ENCODE measurements at places on chromosomes 2 and 18. TPM values are rescaled to one million over a fixed set of nuclear protein-coding genes. Genes with fewer than 3 reads are reported as not detected.

XRCC5 gene
- total RNA-seq = 74.2 TPM

APLF gene
- total RNA-seq = 4.0 TPM

ZNF512 gene
- 63.3 TPM for total RNA-seq

IGFBP5 gene
- total RNA-seq = 35.8 TPM

CNDP1 gene
- total RNA-seq = not detected

HOXD1 gene
- total RNA-seq = 0.26 TPM

GTF2A1L gene
- 1.0 TPM for total RNA-seq

ABHD1 gene
- total RNA-seq = not detected

RAB12 gene
- total RNA-seq = 26.7 TPM

SERPINB4 gene
- total RNA-seq = not detected

PKP4 gene
- 50.1 TPM for total RNA-seq

UGT1A10 gene
- 0.99 TPM for total RNA-seq

- no peaks in the 10 kb centered on the region for H3K27me3 ChIP-seq
- H3K4me3 ChIP-seq = no peak overlapping the region
- H3K4me1 ChIP-seq = no peaks in the 10 kb centered on the region
Measured at GRCh38 chr18:48589797-48590519, 51.1 kb downstream of the CTIF start.

- DNase-seq = no peak
- no peaks in the 10 kb centered on the region for H3K4me1 ChIP-seq
- H3K4me3 ChIP-seq = no peak overlapping the region
- no peaks in the 10 kb centered on the region for H3K36me3 ChIP-seq
- H3K27ac ChIP-seq = no peak overlapping the region
- no peaks in the 10 kb centered on the region for H3K27me3 ChIP-seq
Measured at GRCh38 chr2:26875065-26875634, 27.2 kb downstream of the DPYSL5 start.

DNA sequence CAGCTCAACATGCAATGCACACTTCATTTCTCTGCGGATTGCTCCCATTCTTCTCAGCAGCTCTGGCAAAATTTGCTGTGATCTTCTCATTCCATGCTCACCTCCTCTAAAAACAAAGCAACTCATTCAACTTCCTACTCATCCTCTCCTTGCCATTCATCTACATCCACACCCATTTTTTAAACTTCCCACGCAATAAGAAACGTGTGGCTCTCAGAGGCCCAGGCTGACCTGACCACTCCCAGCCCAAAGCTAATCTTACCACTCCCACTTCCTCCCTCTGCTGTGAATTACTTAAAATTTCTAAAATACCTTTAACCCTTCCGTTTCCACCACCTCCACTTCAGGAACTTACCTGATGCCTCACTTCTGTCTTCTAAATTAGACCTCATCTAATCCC, 15.2 kb downstream of the ABCB11 start:
- no peak for DNase-seq
- no peak overlapping the region for H3K4me3 ChIP-seq
- H3K4me1 ChIP-seq = peaks cover 19% of the 10 kb centered on the region
- H3K27ac ChIP-seq = no peak overlapping the region
- H3K27me3 ChIP-seq = no peaks in the 10 kb centered on the region

DNA sequence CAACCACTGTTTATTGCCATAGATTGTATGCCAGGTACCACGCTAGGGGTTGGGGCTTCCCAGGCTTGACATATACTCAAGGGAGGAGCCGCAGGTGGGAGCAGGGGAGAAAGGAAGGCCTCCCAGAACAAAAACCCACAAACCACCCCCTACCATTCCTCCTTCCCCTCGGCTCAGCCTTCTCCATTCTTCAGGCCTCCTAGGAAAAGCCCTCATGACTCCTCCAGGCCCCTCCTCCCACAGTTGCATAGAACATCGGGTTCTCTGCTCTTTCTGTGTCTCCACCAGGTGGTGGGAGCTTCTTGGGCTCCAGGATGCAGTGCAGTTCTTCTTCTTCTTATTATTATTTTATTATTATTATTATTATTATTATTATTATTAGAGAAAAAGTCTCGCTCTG, 80.3 kb downstream of the ZFP36L2 start:
- H3K36me3 ChIP-seq = no peaks in the 10 kb centered on the region
- DNase-seq = no peak

GRCh38 chr2:176931588-176932563, 280.7 kb upstream of the HNRNPA3 start:
- H3K27me3 ChIP-seq = no peaks in the 10 kb centered on the region
- no peak overlapping the region for H3K27ac ChIP-seq
- no peak overlapping the region for H3K4me3 ChIP-seq
- no peaks in the 10 kb centered on the region for H3K36me3 ChIP-seq

- H3K4me3 ChIP-seq = no peak overlapping the region
- no peak for DNase-seq
- H3K27me3 ChIP-seq = no peaks in the 10 kb centered on the region
Measured at GRCh38 chr18:48819781-48820482, 130.8 kb downstream of the SMAD7 start.

- peaks cover 10% of the 10 kb centered on the region for H3K36me3 ChIP-seq
- H3K27me3 ChIP-seq = no peaks in the 10 kb centered on the region
- DNase-seq = peak; percentile 31
- no peak overlapping the region for H3K4me3 ChIP-seq
Measured at GRCh38 chr2:159226059-159226461, 60.4 kb downstream of the WDSUB1 start.

GRCh38 chr2:33419581-33420200, 56.8 kb upstream of the RASGRP3 start:
- H3K36me3 ChIP-seq = no peaks in the 10 kb centered on the region
- DNase-seq = no peak
- no peak overlapping the region for H3K27ac ChIP-seq
- no peak overlapping the region for H3K4me3 ChIP-seq
- no peaks in the 10 kb centered on the region for H3K27me3 ChIP-seq

DNA sequence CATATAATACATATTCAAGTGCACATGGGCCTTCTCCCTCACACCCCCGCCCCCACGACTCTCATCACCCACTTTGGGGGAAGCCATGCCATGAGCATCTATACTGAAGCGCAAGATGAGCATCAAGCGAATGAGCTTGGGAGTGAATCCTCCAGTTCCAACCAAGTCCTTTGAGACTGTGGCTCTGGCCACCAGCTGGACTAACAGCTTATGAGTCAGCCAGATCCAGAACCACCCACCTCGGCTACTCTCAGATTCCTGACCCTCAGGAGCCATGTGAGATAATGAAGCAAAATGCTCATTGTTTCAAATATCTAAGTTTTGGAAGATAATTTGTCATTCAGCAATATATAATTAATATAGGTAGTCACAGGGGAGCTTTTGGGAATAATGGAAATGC, 22.2 kb upstream of the IL1RL1 start:
- H3K4me1 ChIP-seq = no peaks in the 10 kb centered on the region
- no peaks in the 10 kb centered on the region for H3K27me3 ChIP-seq
- no peak overlapping the region for H3K27ac ChIP-seq
- no peak for DNase-seq
- no peaks in the 10 kb centered on the region for H3K36me3 ChIP-seq

DNA sequence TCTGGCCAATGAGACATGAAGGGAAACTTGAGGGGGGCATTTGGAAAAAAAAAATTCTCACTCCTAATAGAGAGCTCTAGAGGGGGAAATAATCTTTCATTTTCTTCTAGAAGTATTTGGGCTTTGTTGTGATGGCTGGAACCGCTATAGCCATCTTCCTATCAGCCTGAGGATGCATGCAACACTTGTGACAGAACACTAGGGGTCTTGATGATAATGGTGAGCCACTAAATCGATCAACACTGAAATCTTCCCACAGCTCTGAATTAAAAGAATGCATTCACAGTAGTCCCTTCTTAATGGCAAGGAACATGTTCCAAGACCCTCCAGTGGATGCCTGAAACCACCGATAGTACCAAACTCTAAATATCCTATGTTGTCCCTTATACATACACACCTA, 325.3 kb downstream of the LNPK start:
- no peaks in the 10 kb centered on the region for H3K27me3 ChIP-seq
- DNase-seq = no peak
- no peak overlapping the region for H3K27ac ChIP-seq
- H3K4me1 ChIP-seq = no peaks in the 10 kb centered on the region

GRCh38 chr2:54366487-54367280, 89.4 kb upstream of the SPTBN1 start:
- H3K4me3 ChIP-seq = no peak overlapping the region
- no peak overlapping the region for H3K27ac ChIP-seq
- DNase-seq = no peak
- H3K36me3 ChIP-seq = no peaks in the 10 kb centered on the region
- no peaks in the 10 kb centered on the region for H3K27me3 ChIP-seq

- H3K27ac ChIP-seq = no peak overlapping the region
- no peaks in the 10 kb centered on the region for H3K27me3 ChIP-seq
- H3K4me3 ChIP-seq = no peak overlapping the region
- no peaks in the 10 kb centered on the region for H3K36me3 ChIP-seq
- H3K4me1 ChIP-seq = no peaks in the 10 kb centered on the region
- no peak for DNase-seq
Measured at GRCh38 chr2:223264541-223265193, 212.7 kb downstream of the KCNE4 start.

- no peaks in the 10 kb centered on the region for H3K27me3 ChIP-seq
- no peak overlapping the region for H3K4me3 ChIP-seq
- H3K4me1 ChIP-seq = peaks cover 19% of the 10 kb centered on the region
- no peaks in the 10 kb centered on the region for H3K36me3 ChIP-seq
- no peak overlapping the region for H3K27ac ChIP-seq
- DNase-seq = no peak
Measured at GRCh38 chr2:101517758-101518271, 42.9 kb upstream of the RFX8 start.

DNA sequence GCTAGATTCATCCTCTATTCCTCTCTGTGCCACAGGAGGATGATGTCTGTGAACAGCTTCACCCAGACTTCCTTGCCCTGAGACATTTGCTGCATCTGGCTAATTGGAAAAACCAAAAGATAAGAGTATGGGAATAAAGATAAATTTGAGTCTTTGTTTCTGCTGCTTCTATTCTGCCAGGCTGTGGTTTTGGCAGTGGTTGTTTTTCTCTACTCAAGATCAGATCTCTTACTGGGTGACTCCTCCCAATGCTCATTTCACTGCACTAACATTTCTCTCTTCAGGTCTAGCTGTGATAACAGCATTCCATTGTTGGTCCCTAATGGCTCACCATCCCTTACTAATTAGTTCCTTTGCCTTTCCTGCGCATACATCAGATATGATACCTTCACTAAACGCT, 89.5 kb downstream of the CALCRL start:
- H3K4me3 ChIP-seq = no peak overlapping the region
- H3K4me1 ChIP-seq = no peaks in the 10 kb centered on the region
- H3K27me3 ChIP-seq = no peaks in the 10 kb centered on the region
- no peaks in the 10 kb centered on the region for H3K36me3 ChIP-seq
- H3K27ac ChIP-seq = no peak overlapping the region

DNA sequence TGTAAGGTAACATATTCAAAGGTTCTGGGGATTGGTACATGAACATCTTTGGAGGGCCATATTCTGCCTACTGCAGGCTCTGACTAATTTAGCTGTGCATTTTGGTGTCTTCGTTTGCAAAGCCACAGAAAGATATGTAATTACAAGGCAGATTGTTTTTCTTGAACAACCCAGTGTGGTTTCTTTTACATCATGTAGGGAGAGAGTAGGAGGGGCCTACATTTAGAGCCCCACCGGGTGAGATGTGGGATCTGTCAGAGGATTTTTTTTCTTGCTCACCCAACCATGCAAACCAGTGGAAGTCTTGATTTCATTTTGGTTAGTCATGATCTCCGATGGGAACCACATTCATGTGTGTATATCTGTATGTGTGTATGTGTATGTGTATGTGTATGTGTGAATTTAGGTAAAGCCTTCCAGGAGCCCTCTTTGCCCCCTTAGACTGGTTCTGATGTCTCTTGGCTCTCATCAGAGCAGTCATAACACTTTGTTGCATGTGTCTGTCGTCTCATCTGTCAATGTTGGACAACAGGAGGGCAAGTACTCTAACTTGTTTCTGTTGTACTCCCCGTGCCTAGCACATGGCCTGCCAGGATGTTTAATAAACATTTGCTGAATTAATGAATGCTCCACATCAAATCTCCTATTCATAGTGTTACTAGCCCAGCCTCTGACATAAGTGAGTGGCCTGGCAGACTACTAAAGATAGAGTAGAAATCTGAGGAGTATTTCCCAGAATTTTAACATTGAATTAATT, 239.9 kb downstream of the MTX2 start:
- no peaks in the 10 kb centered on the region for H3K4me1 ChIP-seq
- H3K27me3 ChIP-seq = no peaks in the 10 kb centered on the region
- no peaks in the 10 kb centered on the region for H3K36me3 ChIP-seq
- no peak for DNase-seq

DNA sequence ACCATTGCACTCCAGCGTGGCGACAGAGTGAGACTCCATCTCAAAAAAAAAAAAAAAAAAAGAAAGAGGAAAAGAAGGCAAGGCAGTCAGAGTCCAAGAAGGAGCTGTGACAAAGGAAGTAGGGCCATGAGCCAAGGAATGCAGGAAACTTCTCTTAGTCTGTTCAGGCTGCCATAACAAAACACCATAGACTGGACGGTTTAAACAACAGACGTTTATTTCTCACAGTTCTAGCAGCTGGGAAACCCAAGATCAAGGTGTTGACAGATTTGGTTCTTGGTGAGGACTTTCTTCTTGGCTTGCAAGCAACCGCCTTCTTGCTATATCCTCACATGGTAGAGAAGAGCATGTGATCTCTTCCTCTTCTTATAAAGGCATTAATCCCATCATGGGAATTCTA, 13.1 kb upstream of the SUMO1 start:
- no peaks in the 10 kb centered on the region for H3K36me3 ChIP-seq
- no peaks in the 10 kb centered on the region for H3K4me1 ChIP-seq
- H3K4me3 ChIP-seq = no peak overlapping the region
- H3K27me3 ChIP-seq = no peaks in the 10 kb centered on the region

- H3K27me3 ChIP-seq = no peaks in the 10 kb centered on the region
- no peaks in the 10 kb centered on the region for H3K4me1 ChIP-seq
- no peak overlapping the region for H3K4me3 ChIP-seq
- no peak overlapping the region for H3K27ac ChIP-seq
- DNase-seq = no peak
Measured at GRCh38 chr18:27497246-27497645, 312.1 kb upstream of the CHST9 start.

DNA sequence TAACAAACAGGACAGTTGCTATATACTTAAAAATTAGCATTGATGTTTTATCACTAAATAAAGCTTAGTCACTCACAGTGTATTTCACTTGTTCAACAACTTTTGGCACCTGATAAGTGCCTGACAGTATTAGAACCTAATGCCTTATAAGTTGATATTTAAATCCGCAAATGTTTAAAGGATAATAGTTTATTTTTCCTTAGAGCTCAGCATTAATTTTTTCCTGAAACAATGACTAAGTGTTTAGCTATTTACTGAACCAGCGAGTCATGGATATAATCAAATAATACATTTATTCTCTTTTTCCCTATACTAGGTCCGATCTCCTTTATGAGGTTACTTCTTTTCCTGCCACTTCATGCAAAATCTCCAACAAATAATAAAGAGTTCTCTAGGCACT, 146.0 kb upstream of the PGAP1 start:
- DNase-seq = no peak
- no peaks in the 10 kb centered on the region for H3K4me1 ChIP-seq
- no peak overlapping the region for H3K4me3 ChIP-seq
- no peak overlapping the region for H3K27ac ChIP-seq
- H3K27me3 ChIP-seq = no peaks in the 10 kb centered on the region
- H3K36me3 ChIP-seq = no peaks in the 10 kb centered on the region
